ENCODE measurements at places on chromosomes 2 and 18.

DNA sequence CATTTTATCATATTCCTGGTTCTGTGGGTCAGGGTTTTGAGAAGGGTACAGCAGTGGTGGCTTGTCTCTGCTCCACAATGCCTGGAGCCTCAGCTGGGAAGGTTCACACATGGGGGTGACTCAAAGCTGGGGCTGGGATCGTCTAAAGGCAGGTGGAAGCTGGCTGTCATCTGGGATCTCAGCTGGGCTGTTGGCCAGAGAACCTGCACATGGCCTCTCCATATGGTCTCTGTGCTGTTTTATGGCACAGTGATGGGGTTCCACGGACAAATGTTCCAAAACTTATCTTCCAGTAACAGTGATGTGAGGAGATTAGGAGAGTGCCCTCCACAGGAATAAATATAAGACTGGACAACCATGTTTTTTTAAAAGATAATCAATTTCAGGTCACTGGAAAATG lies 191.4 kb downstream of the SS18 start:
- no peak for DNase-seq

DNA sequence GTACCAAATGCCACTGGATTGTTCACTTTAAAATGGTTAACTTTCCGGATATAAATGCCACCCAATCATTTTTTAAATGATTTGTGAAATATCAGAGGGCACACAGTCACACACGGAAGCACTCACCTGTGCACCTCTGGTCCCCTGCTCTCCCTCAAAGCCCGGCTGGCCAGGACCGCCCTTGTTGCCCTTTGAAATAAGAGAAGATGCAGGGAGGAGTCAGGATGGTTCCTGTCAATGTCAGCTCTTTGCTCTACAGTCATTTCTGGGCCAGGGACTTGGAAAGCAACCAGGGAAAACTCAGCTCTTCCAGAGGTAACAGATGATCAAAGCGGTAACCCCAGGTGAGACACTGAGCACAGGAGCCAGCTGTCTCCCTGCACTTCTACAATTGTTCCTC lies 60.7 kb downstream of the COL6A3 start:
- no peak for DNase-seq

GRCh38 chr18:44630118-44630517 lies 50.6 kb upstream of the SETBP1 start:
- no peak for DNase-seq

DNA sequence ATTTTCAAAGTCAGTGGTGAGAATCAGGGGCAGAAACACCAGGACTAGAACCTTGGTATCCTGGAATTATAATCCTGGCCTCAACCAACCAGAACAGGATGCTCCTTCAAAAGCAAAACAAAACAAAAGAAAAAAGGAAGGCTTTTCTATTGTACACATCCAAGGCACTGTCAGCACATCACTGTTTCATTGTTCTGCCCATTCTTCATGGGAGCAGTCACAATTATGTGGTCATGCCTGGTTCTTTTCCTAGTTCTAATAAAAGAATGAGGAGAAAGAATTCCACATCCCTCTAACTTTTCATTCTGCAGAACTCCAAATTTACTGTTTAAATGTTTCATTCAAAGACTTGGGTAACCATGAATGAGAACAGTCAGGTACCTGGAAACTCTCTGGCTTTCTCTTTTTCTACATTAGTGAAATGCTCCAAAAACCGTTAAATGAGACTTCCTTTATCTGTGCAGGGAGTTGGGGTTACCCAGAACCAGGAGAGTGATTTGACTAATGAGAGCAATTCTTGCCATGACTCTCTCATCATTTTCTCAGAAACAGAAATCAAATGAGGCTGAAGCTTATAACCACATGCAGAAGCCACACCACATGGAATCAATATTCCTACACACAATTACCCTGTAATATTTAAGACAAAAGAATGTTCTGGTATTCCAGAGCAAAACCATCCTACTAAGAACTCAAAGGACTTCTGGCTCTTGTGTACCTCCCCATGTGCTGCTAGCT lies 110.9 kb upstream of the CCDC150 start:
- no peak for DNase-seq

GRCh38 chr2:40101131-40101575 lies 322.1 kb upstream of the THUMPD2 start:
- peak; percentile 79 for DNase-seq

- DNase-seq, result no peak
Measured at GRCh38 chr18:10139783-10140410, 226.1 kb downstream of the VAPA start.

DNA sequence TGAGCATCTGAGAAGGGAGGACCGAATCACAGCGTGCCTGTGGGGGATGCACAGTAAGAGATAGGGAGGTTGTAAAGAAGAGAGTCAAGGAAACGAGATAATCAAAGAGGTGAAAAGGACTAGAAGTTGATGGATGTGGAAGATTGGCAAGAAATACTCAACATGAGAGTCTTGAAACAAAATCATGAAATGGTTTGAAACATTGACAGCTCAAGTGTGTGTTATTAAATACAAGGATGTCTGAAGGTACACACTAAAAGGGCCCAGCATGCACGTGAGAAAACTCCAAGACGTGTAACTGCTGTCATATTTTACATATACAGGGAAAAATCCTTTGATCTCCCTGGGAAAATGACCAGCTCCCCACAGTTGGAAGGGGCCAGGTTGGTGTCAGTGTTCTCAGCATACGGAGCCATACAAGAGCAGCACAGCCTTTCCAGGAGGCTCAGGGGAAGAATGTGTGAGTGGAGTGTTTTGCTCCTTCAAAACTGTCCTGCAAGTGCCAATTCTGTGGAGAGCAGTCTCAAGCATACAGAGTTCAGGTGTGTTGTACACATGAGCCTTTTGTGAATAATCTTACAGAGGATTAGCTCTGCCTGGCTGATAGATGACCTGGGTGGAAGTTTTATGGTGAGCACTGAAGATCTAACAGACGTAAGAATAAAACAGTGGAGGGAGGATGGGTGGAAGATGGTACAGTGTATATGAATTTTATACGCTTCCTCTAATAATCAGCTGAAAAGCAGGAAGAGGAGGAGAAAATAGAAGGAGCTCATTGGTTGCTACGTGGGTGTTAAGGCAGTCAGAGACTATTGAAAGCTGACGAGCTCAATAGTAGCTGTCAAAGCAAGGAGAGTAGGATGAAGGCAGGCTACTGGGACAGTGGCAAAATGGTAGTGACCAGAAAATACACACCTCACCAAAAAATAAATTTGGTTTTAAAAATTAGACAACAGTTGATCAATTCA lies 126.8 kb downstream of the ATP9B start:
- DNase-seq, result no peak

- no peak for DNase-seq
Measured at GRCh38 chr2:129805899-129806298, 173.6 kb upstream of the RAB6C start.

DNA sequence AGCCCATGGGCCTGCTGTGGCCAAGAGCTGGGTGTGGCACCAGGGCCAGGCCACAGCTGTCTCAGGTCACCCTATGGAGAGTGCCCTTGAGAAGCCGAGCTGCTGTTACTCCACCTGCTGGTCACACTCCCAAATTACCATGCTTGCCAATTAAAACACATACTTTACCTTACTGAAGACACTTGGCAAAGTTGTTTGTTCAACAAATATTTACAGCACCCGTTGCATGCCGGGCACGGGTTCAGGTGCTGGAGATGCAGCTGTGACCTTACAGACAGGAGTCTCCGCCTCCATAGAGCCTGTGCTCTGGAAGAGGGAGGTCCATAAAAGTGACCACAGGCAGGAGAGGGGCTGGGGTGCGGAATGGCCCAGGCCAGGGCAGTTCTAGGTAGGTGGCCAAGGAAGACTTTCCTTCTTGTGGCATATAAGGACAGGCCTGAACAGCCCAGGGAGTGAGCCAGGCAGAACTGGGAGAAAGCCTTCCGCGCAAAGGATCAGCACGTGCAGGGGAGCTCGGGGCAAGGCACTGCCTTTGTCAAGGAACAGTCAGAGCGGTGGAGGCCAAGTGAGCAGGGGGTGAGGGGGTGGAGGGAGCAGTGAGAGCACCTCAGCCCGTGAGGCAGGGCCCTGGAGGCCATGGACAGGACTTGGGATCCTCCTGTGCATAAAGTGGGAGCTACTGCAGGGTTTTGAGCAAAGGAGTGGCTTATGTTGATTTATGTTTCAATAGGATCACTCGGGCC lies 23.6 kb upstream of the RBM44 start:
- DNase-seq, result peak; percentile 28

GRCh38 chr2:23418461-23418911 lies 33.5 kb downstream of the KLHL29 start:
- peak; percentile 45 for DNase-seq

DNA sequence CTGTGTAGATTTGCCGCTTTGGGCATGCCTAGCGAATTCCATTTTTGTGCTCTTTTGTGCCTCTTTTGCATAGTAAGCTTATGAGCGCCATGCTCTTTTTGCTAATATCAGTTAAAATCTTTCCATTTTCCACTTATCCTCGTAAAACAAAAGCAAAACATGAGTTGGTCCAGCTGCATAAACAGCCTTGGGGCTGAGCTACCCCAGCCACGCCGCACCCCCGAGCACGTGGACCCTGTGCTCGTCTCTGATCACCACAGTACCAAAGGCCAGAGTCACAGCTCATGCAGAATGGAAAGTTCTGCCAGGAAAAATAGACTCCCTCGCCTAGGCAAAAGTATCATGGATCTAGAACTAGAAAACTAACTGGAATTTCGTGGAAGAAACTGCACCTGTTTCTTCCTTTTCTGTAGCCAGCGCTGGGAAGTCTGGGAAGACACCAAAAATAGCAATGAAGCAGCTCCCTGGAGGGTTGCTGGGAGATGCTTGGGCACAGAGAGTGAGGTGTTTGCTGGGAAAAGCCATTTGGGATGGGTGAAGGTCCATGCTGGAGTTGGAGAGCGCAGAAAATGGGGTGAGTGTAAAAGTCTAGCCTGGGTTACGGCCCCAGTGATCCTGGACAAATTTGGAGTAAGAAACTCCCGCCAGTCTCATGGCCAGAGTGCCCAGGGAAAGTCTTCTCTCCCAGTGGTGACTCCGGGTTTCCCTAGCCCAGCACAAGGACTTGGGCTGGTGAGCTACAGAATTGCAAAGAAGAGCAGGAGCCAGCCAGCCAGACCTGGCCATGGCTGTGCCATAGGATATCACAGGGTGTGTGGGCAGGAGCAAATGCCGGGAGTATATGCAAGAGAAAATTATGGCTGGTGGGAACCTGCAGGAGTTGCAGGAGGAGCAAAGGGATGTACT lies 218.4 kb downstream of the GBX2 start:
- no peak for DNase-seq

DNA sequence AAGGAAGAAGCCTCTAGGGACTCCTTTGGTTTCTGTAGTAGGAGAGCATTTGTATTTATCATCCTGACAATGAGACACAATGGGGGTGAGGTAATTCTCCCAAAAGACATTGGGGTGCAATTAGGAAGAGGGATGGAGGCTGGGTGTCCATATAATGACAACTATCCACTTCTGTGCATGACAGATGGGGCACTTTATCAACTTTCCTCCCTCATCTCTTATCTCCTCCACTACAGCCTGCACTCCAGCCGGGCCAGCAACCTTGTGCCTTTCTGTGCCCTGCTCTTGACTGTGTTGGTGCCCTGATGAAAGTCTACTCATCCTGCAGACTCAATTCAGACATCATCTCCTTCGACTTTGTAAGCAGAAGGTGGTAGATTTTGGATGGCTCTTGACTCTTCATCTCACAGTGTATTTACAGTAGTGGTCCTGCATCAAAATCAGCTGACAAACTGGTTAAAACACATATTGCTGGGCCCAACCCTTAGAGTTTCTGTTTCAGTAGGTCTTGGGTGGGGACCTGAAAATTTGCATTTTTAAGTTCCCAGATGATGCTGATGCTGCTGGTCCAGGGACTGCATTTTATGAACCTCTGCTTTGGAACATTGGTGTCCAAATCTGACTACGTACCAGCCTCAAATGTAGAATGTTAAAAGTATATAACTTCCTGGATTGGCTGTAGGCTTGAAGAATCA lies 40.8 kb upstream of the CFAP36 start:
- no peak for DNase-seq

DNA sequence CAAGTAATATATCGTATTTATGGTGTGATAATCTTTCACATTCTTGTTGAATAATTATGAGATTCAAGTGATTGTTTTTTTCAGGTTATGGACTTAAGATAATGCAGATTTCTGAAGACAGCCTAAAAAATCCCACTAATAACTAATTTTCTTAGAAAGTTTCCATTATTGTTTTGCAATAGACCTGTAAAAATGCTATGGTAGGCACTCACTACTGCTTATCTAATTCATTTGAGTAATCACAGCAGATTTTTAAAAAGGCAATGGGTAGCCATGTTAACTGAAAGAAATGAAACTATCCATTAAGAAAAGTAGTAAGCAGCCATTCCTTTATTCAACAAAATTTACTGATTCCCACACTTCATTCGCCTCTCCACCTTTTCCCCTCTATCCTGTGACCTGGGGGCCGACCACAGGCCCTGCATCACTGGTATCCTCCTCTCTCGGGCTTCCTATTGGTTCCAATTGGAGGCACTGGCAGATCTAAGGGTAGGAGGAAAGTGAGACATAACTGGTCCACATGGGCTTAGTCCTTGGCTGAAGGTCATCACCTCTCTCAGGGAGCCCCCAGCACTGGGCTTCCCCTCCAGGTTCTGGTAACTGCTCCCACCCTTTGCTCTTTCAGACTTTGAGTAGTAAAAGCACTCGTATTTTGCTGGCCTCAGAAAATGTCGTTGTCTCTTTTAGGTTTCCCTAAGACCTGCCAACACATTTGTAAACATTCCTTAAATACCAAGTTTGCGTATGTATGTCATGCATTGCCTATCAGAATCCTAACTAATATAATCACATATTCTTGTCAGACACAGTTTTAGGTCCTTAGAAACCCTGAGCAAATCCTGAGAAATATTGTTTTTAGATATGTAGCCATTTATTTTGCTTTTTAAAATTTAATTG lies 18.5 kb downstream of the RBMS1 start:
- DNase-seq, result no peak

- DNase-seq, result no peak
Measured at GRCh38 chr2:201793631-201794030, 12.7 kb upstream of the CDK15 start.

DNA sequence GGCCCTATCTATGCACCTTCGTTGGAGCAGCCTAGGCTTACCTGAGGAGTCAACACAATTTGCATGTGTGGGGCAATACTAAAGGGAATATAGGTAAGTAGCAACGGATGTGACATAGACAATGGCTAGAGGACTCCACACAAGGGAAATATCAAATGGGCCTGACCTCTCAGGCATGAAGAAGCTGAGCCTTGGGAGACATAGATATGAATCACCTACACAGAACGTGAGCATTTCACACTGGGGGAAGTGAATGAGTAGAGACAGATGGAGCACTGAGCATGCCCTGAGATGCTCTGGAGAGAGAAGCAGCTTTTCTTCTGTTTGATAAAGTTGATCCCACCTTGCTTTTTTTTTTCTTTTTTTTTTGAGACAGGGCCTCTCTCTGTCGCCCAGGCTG lies 97.9 kb downstream of the ATL2 start:
- no peak for DNase-seq

- DNase-seq, result peak; percentile 14
Measured at GRCh38 chr18:23302851-23303527, 150.1 kb upstream of the RIOK3 start.

- peak; percentile 66 for DNase-seq
Measured at GRCh38 chr2:223601932-223602666, at the start of gene SCG2. Gene SCG2, minus strand, starts transcription at chr2:223602361. Its CDS starts 3,079 bp downstream, at chr2:223599282.

- no peak for DNase-seq
Measured at GRCh38 chr18:9870431-9871008, 15.3 kb upstream of the TXNDC2 start.

GRCh38 chr2:226707499-226707898 lies 92.1 kb downstream of the IRS1 start:
- DNase-seq, result no peak

Measured in MV-4-11 (cell line).